ENCODE measurements at places on chromosomes 6 and 20.

DNA sequence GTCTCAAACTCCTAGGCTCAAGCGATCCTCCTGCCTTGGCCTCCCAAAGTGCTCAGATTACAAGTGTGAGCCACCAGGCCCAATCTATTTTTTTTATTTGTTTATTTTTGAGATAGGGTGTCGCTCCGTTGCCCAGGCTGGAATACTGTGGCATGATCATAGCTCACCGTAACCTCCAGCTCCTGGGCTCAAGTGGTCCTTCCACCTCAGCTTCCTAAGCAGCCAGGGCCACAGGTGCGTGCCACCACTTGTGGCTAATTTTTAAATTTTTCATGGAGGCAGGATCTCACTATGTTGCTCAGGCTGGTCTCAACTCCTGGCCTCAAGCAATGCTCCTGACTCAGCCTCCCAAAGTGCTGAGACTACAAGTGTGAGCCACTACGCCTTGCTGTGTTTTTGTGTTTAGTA, 9.8 kb downstream of the KIF3B start:
- no peak for DNase-seq

GRCh38 chr20:63864545-63864977, 509 bp upstream of the TPD52L2 start:
- no peak for DNase-seq

GRCh38 chr6:160070427-160070826, 51.2 kb upstream of the SLC22A1 start:
- DNase-seq: no peak

DNA sequence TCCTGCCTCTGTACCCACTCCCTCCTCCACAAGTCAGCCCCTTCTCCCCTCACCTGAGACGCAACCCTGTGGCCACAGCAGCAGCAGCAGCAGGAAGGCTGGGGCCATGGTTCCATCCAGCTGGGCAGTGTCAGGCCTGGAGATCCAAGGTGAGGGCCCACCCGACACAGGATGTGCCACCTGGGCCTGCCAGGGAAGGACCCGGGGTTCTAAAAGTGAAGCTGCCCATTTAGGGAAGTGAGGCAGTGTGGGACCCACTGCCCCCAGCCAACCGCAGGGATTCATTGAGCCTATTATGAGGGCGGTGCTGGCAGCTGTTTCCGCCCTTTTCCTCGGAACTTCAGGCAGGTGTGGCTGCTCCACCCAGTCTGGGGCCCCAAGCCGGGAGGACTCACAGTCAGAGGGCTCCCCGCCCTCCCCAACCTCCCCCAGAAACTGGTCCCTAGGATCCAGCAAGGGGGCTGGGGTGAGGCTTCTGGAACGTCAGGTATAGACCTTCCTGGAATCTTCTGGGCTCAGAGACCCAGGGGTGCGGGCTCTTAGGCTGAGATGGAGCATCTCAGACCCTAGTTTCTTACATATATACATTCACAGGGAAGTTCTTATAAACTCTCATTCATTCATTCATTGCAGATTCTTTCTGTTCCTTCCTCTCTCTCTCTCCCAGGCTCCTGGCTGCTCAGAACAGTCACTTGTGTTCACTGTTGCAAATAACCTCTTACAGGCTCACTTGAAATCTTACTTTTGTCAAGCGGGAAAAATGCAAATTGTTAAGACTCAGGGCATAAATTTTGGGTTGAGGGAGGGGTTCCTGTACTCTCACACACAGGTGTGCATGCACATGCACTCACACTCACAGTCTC, at the start of gene TREML2:
TSS of gene TREML2 (minus strand) at position 249 of the 863 bp plus-strand sequence. CDS start at position 108, 141 bp downstream.
- DNase-seq: no peak

DNA sequence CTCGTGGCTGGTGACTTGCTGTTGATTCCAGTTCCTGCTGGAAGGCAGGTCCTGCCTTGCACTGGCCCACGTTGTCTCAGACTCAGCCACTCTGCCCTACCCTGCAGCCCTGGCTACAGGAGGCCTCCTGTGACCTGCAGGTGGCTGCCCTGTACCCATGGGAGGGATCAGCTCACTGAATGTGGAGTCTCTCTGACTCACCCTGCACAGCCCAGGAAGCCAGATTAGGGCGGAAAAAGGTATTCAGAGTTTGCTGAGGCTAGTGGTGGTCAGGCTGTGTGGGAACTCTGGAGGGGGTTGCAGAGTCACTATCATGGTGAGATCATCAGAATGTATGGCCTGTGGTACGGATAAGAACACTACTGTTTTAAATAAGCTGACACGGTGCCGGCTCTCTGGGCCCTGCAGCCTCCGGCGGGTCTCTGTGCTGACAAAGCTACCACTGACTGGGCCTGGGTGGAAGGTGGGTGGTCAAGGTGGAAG, 24.7 kb upstream of the PYGB start:
- DNase-seq: peak; percentile 74

DNA sequence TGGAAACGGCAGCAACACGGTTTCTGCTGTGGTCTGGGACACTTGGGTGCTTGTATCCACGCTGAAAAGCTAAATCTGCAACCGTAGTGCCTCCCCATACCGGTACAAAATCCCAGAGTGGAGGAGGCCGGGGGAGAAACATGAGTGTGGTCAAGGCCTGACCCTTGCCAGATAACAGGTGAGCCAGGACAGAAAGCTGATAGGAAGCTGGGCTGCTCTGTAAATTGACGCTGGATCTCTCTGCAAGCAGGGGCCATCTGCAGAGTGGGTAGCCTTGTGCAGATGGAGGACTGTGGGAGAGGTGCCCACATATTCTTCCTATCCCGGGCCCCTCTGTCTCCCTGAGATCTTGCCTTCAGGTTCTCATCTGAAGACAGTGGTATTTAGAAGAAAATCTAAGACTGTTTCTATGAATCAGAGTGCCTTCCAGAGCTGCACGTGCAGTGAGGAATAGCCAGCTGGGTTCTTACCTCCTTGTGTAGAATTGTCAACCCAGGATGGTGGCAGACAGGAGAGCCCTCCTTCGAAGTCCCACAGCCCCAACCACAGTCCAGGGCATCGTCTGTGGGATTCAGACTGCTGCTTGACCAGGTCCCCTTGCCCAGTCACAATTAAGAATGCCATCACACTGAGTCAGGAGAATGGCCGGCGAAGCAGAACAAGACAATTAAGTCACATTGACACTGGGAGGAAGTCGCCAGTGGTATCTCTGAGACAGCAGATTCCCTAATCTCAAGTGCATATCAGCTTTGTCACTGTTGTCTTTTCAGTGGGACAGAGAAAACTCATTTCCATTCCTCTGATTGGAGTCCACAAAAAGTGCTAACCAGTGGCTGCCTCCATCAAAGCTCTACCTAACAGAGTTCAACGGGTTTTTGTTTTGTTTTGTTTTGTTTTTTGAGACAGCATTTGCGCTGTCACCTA, 100.0 kb upstream of the RIPOR2 start:
- no peak for DNase-seq

DNA sequence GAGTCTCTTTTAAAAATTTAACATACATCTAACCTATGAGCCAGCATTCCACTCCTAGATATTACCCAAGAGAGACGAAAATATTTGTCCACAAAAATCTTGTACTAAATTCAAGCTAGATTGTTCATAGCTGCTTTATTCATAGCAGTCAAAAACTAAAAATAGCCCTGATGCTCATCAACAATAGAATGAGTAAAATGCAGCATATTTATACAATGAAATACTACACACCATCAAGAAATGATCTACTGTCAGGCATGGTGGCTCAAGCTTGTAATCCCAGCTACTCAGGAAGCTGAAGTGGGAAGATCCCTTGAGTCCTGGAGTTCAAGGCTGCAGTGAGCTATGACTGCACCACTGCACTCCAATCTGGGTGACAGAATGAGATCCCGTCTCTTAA, 22.0 kb upstream of the SRC start:
- peak; percentile 85 for DNase-seq

Measured in fibroblast of skin of left quadriceps (primary cell).